Gastrocnemius medialis (tissue), 4 donors: ENCODE measurements at places on chromosomes 6 and 20. TPM values are rescaled to one million over a fixed set of nuclear protein-coding genes. Genes with fewer than 3 reads are reported as not detected.
A peak's percentile ranks its signal among the peaks of the same experiment; 100 is the strongest.

The LY6G6D gene
- not detected for total RNA-seq

The CNKSR3 gene
- 0.70 TPM for total RNA-seq

- peak; percentile 4 for DNase-seq
- no peaks in the 10 kb centered on the region for H3K4me1 ChIP-seq
- no peaks in the 10 kb centered on the region for H3K36me3 ChIP-seq
- H3K4me3 ChIP-seq = no peak overlapping the region
These were observed 50.4 kb downstream of the HLA-DPB1 start for GRCh38 chr6:33126101-33126714.

DNA sequence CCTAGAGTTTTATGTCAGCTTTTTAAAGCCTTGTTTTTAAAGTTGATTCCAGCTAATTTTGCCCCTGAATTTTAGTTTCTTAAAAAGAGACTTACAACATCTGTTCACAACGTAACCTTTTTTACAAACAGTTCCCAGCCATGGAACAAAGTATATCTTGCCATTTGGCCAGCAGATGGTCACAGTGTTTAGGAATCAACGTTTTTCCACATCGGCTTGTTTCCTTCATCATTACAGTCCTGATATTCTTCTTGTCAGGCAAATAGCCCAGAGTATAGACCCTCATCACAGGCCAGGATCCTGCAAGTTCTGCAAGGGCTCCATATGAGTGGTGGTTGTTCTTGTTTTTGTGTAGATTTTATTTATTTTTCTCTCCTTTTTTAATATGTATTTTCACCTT is 341.7 kb upstream of the HTR1E start:
- no peak overlapping the region for H3K27ac ChIP-seq
- no peak overlapping the region for H3K4me3 ChIP-seq
- H3K27me3 ChIP-seq = no peaks in the 10 kb centered on the region
- no peak for DNase-seq
- no peaks in the 10 kb centered on the region for H3K4me1 ChIP-seq
- no peaks in the 10 kb centered on the region for H3K36me3 ChIP-seq
